ENCODE measurements at places on chromosomes 1 and 21. TPM values are rescaled to one million over a fixed set of nuclear protein-coding genes. Genes with fewer than 3 reads are reported as not detected.

DNA sequence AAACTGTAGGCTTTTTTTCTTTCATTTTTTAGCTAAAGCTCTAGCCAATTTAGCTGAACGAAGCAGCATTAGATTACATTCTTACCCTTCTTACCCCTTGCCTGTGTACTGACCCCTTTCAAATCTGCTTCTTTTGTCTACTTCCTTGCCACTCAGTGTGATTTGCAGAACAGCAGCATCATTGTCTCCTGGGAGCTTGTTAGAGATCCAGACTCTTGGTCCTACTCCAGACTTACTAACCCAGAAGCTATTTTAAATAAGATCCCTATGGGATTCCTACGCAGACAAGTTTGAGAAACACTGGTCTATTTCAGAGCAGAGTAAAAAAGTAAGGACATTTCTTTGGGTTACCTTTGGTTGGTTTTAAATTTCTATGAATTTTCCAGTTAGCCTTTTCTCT, 13.8 kb downstream of the LRRC39 start:
- DNase-seq = no peak

DNA sequence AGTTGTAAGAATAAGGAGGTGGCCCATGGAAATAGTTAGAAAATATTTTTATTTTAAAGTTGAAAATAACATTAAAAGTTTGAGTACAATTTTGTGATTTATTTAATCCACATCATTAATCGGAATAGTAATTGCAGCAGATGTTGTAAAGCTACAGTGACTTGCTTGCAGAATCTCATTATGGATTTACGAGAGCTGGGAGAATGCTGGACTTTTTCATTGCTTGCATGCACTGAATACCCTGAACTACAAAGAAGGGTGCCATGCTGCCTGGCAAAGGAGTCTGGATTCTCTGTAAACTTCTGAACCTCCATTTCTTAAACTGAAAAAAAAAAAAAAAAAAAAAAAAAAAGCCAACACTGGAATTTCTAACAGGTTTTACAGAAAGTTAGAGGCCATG, 26.5 kb downstream of the WDR64 start:
- DNase-seq = no peak

DNA sequence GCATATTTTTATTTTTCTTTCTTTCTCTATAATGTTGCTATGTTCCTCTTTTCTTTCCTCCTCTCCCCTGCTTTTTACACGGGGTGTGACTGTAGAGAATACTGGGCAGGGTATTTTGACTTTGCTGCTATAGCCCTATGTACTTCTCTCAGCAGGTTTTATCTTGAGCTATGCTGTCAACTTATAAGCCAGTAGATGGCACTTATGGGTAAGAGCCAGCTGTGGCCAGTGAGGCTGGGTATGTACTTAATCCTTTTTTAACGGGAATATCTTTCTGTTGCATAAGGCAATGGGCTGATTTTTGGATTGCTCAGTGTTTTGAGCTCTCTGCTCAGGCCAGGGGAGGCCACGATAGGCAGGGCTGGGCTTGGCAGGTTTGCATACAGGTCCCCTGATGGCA, 99.0 kb downstream of the KCNK2 start:
- peak; percentile 80 for DNase-seq

The DSCAM gene
- not detected for total RNA-seq
